ENCODE measurements at places on chromosomes 11 and 22.
A peak's percentile ranks its signal among the peaks of the same experiment; 100 is the strongest.

DNA sequence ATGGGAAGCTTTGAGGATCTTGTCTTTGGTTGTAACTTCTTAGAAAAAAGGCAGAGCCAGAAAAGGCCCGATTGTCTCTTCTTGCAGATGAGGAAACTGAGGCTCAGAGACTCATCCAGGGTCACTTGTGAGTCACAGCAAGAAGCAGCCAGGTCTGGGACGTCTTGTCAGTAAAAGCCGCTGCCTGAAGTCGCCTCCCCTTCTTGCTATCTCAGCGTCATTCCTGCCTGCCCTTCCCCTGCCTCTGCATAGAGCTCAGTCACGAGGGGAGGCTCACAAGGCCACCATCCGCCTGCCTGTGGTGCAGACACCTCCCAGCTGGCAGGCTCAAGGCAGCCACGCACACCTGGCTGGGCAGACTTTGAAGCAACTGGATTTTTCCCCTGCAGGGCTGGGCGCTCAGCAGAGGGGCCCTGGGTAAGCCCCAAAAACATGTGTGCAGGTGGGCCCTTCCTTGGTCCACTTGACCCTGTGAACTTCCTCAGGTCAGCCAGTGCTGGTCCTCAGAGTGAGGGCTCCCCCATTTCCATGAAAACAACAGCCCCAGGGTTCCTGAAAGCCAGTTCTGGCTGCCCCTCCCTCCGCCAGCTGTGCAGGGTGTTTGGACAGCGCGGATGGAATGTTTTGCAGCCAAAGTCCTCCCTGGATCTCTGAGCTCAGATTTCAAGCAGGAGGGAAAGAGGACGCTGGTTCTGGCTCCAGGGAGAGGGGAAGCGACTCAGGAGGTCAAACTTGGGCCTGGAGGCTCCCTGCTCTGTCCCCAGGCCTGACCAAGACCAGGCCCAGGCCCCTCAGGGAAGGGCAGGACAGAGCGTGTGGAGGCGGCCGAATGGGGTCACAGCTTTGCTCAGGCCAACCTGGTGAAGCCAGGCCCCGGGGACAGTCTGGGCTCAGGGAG, 6.0 kb upstream of the RAB3IL1 start:
- no peak for DNase-seq

DNA sequence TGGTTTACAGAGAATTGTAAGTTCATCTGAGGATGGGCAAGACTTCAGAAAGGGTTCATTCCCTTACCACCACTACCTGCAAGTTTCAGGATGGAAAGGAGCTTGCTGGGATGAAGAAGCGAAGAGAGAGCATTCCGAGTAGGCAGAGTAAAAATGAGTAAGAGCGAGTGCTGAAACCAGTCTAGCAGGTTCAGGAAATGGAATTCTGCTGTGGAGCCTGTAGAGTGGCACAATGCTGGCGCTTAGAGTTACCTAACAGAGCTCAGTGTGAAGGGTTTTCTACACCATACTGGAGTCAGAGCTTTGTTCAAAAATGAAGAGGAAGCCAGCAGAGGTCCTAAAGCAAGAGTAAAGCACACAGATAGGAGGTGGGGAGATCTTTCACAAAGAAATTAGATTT, 179.2 kb upstream of the ZC3H12C start:
- peak; percentile 42 for DNase-seq

GRCh38 chr11:72292106-72292785, 48.3 kb upstream of the PHOX2A start:
- DNase-seq: no peak

- DNase-seq: no peak
Measured at GRCh38 chr11:116272181-116272789, 500.5 kb downstream of the BUD13 start.

GRCh38 chr11:124482362-124483147, 37.1 kb upstream of the OR8B8 start:
- peak; percentile 13 for DNase-seq

GRCh38 chr11:44531116-44531504, 34.4 kb upstream of the CD82 start:
- DNase-seq: no peak

GRCh38 chr11:120401506-120401905, 65.3 kb downstream of the ARHGEF12 start:
- no peak for DNase-seq

- no peak for DNase-seq
Measured at GRCh38 chr11:104320097-104320496, 156.2 kb upstream of the PDGFD start.

DNA sequence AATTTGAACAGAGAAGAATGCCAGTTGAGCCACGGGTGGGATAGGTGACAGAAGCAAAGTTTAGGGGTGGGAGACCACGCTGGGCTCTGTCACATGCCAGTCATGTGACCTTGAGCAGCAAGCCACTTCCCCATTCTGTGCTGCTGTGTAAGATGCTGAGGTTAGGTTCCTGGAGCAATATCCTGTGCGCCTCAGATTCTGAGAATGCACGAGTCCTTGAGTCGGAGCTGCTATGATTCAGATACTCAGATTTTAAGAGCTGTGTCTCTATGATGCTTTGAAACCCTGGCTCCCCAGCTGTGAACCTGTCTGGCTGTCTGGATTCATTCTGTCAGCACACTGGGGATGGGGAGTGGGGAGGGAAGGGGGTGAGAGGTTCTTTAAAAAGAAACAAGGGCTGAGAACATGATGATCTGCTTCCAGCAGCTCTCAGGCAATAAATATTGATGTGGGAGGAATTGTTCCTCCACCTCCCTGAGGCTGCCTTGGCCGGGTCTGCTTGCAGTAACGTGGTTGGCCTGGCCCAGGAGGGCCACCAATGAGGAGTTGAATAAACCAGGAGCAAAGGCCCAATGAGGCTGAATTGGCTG, 24.0 kb downstream of the SLCO2B1 start:
- DNase-seq: no peak

GRCh38 chr11:10522921-10523320, 18.1 kb downstream of the RNF141 start:
- DNase-seq: peak; percentile 61

GRCh38 chr11:110147962-110148709, 54.9 kb downstream of the ZC3H12C start:
- no peak for DNase-seq

GRCh38 chr11:5088556-5088955, 19.2 kb downstream of the OR52E1 start:
- DNase-seq: no peak

GRCh38 chr11:33920838-33921613, 29.1 kb upstream of the LMO2 start:
- DNase-seq: no peak

DNA sequence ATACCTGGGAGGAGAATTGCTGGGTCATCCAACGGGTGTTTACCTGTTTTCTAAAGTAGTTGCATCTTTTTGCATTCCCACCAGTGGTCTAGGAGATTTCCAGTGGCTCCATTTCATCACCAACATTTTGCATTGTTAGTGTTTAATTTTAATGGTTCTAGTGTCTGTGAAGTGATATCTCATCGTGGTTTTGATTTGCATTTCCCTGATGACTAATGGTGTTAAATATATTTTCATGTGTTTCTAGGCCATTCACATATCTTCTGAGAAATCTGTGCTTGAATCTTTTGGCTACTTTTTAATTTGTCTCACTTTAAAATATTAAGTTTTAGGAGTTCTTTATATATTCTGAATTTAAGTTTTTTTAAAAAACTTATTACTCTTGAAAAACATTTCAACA, 439.6 kb downstream of the TMEM135 start:
- DNase-seq: no peak

- DNase-seq: no peak
Measured at GRCh38 chr22:38353701-38354100, 36.5 kb upstream of the CSNK1E start.

- no peak for DNase-seq
Measured at GRCh38 chr22:46381142-46381541, 45.6 kb downstream of the TRMU start.
